ENCODE measurements at places on chromosomes 11 and 22.
A peak's percentile ranks its signal among the peaks of the same experiment; 100 is the strongest.

GRCh38 chr22:38802671-38803121 lies 8.8 kb upstream of the DNAL4 start:
- no peak for DNase-seq

- DNase-seq = no peak
These were observed 907 bp downstream of the SLC15A3 start for GRCh38 chr11:60950933-60951605.

DNA sequence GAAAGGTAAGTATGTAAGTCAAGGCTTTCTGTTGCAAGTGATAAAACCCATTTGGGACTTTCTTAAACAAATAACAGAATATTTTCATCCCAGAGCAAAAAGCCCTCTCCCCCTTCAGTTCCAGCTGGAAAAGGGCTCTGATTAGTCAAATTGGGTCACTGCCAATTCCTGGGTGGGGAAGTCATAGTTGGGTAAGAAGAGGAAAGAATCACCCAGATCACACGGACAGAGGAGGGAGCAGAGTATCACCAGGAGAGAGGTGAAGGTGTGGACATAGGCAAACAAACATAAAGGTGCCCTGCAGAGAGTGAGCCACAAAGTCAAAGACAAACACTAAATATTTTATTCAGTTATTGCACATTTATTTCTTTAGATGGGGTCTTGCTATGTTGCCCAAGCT lies 36.3 kb upstream of the SORL1 start:
- no peak for DNase-seq

DNA sequence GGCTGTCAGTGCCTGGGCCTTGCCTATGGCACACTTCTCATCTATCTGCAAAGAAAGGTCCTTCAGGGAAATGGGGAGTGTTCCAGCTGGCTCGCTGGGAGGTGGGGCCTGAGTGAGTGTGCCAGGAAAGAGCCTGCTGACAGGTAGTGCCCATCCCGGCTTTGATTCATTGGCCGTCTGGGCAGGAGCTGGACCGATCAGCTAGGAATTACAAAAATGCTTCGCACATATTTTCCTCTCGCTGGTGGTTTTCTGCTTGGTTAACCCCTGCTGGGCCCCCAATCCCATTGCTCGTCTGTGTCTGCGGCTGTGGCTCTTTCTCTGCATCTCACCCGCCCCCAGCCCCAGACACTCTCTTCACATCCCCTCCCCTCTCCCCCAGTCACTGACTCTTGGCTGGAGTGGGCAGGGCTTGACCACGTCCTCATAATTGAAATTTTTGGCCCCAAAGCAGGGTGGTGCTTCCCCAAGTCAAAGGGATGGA lies 10.8 kb downstream of the LIF start:
- no peak for DNase-seq

DNA sequence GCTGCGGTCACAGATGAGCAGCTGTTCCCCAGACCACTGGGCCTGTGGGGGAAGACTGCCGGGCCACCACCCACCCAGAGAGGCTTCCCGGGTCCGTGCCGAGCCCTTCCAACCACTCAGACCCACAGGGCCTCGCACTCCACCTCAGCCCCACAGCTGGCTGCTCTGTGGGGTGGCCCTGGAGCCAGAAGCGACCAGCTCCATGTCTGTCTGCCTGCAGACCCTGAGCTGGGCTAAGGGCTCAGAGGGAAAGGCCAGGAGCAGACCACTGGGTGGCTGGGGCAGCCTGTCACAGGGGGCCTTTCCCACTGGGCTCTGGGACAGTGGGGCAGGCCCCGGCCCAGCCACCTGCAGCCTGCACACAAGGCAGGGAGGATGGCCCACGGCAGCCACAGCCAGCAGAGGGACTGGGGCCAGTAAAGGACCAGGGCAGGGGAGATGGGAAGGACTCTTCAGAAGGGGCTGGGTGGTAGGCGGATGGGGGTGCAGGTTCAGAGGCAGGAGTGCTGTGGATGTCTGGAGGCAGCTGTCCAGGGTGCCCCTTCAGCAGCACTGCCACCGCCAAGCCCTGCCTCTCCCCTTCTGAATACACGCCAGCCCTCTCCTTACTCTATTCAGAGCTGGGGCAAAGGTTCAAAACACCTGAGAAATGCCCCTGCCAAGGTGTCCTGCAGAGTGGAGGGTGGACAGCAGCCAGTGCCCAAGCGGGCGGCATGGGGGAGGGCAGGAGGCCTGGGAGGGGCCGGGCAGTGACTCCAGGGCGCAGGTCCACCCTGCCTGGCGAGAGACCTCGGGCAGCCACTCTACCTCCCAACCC lies 32.2 kb downstream of the GNB1L start:
- peak; percentile 59 for DNase-seq

DNA sequence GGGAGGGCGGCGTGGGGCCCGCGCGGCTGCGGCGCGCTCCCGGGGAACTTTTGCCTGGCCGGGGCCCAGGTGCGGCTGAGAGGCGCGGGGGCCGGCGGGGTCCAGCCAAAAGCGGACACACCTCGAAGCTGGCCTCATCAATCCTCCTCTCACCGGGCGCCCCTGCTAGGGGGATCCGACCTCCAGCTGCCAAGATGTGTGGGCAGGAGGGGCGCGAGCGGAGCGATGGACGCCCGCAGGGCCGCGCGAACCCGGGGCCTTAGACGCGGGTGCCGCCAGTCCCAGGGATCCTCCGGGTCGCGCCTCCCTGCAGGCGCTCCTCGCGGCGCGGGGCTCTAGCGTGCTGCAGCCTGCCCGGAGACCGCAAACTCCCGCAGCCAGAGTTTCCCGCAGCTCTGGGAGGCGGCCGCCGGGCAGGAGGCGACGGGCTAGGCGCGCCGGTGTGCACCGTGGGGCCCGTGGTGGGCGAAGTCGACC lies 785 bp downstream of the IGSF9B start:
- DNase-seq = no peak

DNA sequence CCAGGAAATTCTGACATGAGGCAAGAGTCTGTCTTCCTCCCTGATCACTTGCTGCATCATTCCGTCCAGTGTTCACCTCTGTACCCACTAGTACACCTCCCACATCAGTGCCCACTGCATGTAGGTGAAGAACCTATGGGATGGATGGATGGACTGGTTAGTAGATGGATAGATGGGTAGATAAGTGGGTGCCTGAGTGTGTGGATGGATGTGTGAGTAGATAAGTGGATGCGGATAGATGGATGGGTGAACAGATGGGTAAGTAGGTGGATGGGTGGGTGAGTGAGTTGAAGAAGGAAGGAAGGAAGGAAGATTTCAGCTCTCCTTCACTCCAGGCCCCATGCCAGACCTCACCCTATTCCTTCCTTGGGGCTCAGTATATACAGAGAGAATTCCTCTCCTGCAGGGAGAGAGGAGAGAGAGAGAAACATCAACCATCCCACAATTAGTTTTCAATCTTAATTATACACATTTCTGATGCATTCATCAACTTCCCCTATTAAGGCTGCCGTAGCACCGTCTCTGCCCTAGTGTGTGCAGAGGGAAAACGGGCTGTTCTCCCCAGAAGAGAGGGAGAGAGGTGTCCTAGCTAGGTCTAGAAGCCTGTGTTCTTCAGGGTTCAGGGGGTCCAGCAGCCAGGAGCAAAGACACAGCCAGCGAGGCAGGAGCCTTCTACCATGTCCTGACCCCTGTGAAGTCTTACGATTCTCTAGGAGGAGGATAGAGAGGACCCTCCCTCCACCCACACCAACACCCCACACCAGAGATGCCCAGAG lies 125.3 kb downstream of the BUD13 start:
- DNase-seq = peak; percentile 36

GRCh38 chr11:34427186-34427805 lies 11.4 kb upstream of the CAT start:
- DNase-seq = no peak

DNA sequence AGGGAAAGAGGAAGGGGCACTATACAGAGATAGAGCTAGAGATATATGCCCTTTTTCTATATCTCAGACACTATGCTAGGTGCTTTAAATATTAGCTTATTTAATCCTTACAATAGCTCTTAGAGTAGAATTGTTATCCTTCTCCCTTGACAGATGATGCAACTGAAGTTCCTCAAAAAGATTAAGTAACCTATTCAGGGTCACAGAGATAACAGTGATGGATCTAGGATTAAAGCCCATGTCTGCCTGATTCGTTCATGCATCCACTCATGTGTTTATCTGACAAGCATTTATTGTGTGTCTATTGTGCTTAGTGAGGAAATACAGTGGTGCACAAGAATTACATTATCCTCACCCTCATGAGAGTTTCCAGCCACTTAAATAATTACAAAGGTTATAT lies 8.7 kb downstream of the CCDC83 start:
- DNase-seq = no peak

DNA sequence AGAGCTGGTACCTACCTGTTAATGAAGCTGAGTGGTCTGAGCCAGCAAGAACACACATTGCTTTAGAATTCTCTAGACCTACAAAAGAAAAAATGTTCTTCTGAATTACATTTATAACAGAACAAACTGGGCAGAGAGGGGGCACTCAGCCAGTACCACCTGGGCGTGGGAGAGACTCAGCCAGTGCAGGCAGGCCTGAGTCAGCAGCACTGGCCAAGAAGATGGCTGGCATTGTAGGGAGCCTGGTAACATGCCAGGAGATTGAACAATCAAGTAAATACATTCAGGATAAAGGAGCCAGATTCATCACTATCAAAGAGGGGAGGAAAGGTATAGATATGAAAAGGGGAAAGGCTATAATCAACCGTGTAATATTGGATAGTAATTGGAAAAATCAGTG lies 19.9 kb downstream of the SERGEF start:
- DNase-seq = no peak

- DNase-seq = no peak
These were observed 5.9 kb upstream of the SLC22A12 start for GRCh38 chr11:64585150-64585549.

DNA sequence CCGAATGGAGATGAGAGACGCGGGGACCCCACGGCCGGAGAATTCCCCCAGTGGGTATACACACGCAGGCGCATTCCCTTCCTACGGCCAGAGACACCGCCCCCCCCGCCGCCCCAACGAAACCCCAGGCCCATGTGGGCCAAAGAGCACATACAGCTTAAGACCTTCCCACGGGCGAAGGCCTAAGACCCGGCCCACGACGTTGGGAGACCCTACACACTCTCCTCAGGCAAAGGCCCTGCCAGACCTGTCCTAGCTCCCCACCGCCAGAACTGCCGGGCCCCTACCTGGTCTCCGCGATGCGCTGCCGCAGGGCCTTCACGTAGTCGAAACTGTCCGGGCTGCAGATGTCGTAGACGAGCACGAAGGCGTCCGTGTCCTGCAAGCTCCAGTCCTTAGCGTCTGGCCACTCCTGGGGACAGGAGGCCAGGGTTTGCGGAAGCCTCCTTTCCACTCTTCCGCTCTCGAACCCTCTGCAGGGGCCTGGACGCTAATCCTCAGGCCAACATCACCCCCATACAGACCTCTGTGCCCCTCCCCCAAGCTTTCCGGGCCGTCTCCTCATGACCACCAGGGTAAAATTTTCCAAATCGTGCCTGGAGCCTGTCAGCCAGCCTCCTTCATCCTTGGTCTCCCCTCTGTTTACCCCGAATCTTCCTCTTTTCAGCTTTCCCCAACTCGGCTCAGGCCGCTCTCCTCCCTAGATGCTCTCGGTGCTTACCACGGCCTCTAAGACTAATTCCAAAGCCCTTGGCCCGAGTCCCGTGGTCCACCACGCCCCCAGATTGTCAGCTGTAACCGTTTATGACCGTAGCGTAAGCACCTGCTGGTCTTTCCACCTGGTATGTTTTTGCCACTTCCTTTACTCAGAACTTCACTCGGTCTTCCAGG lies 1.7 kb downstream of the RASL10A start:
- peak; percentile 71 for DNase-seq

- no peak for DNase-seq
These were observed 4.4 kb downstream of the TMEM258 start for GRCh38 chr11:61787928-61788491.

DNA sequence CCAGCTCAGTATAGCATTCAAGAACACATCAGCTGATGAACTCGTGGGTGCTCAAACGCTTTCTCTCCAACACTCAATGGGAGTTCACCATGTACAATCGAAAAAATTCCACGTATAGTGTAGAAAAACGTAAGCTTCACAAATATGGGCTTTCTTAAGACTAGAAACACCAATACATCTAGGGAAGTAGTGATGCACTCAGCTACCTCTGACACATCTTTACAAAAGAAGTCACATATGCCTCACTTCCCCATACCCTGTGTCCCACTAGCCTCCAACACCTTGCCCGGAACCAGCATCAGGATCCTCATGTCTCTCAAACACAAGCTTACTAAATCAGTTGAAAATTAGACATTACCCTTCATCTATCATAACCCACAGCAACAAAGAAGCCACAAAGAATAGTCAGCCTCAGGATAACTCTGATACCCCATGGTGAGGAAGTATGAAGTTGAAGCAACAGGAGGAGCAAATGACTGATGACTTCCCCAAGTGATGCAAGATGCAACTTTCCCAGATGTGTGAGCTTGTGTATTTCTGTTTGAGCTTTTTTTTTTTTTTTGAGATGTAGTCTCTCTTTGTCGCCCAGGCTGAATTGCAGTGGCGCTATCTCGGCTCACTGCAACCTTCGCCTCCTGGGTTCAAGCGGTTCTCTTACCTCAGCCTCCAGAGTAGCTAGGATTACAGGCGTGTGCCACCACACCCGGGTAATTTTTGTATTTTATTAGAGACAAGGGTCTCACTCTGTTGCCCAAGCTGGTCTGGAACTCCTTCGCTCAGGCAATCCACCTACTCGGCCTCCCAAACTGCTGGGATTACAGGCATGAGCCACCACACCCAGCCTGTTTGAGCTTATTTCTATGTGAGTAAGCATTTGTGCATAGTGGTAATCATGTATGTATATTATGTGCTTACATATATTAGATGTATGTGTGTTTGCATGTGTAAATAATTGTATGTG lies 8.5 kb upstream of the DENND5A start:
- no peak for DNase-seq

- DNase-seq = no peak
These were observed 627.6 kb downstream of the NTM start for GRCh38 chr11:131998020-131998419.

GRCh38 chr11:81190546-81190945 lies 1543.1 kb downstream of the FAM181B start:
- DNase-seq = no peak

DNA sequence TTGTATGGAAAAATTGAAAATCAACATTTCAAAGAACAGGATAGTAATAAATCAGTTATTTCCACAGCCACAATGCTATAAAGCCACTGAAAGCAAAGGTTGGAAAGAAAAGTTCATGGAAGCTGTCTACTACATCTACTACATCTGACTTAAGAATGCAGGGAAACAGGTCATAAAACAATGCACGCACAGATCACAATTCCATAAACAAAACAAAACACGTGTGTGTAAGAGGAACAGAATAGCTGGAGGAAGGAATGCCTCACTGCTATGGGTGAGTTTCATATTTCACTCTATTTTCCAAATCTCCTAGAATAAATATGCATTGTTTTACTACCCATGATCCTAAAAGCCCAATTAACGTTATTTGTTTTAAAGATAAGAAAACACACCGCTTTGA lies 66.3 kb downstream of the NCAPD3 start:
- no peak for DNase-seq
